CD4-positive, alpha-beta T cell treated with Interferon alpha-2 for 1 hour (primary cell): ENCODE measurements at places on chromosomes 5 and 9.

GRCh38 chr9:87643778-87644570 lies 81.9 kb upstream of the CTSL start:
- no peak for DNase-seq

DNA sequence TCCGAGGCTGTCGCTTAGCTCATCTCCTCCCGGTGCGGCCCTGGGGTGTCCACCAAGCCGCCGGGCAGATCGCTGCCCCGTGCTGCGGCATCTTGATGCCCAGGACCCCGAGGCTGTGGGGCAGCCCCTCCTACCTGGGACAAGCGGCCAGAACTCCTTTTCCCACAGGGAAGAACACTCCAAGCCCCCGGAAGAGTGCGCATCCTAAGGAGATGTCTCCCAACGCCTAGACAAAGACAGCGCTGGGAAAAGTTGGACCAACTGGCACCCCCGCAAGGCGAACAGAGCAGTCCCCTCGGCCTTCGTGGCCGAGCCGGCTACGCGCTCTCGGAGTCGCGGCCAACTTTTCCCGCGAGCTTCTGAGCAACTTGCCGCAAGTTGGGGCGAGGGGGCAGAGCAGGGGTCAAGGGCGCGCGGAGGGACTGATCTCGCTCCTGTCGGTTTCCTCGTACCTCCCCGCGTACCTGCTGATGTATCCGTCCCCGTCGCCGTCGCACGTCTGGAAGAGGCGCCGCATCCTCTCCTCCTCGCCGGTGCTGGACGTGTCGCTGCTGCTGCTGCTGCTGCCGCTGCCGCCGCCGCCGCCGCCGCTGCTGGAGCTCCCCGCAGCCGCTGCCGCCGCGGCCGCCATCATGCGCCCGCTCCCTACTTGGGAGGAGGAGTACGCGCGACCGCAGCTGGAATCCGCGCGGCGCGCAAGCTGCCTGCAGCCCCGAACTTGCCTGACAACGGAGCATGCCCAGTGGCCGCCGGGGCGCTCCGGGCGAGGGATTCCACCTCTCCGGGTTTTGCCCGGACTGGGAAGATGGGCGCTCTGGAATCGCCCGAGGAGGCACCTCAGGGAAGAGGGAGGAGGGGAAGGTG lies at the start of gene MCC:
Gene MCC (minus strand): TSS at position 673 of the 864 bp plus-strand sequence.
- DNase-seq, result no peak

- no peak for DNase-seq
These were observed 3.8 kb upstream of the IQGAP2 start for GRCh38 chr5:76399268-76399667.

DNA sequence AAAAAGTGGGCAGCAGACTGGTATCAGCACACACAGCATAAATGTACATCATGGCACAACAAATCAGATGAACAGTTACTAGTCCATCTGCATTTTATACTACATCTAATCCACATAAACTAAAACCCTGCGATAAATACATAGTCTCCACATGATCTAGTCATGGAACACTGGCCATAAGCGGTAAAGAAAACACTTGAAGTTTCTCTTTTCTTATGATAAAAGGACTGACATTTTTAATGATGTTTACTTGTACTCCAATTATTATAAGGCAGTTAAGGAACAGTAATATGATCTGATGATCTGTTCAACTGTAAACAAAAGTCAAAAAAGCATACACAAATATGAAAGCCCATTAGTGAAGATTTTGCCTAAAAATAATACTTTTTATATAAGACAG lies 112.5 kb downstream of the MPDZ start:
- DNase-seq, result no peak

GRCh38 chr9:113632776-113633590 lies 169.5 kb downstream of the RGS3 start:
- no peak for DNase-seq

- no peak for DNase-seq
These were observed 78.0 kb upstream of the IRX4 start for GRCh38 chr5:1960595-1961303.

DNA sequence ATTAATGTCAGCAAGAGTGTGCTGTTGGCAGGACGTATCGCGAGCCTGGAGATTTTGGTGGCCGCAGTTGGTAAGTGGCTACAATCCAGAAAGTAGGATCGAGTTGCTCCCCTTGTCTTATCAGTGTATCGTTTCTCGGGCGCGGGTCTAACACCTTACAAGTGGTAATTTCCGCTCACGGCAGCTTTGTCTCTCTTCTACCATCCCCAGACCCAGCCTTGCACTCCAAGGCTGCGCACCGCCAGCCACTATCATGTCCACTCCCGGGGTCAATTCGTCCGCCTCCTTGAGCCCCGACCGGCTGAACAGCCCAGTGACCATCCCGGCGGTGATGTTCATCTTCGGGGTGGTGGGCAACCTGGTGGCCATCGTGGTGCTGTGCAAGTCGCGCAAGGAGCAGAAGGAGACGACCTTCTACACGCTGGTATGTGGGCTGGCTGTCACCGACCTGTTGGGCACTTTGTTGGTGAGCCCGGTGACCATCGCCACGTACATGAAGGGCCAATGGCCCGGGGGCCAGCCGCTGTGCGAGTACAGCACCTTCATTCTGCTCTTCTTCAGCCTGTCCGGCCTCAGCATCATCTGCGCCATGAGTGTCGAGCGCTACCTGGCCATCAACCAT lies 1.1 kb downstream of the PTGER4 start:
- peak; percentile 64 for DNase-seq

GRCh38 chr5:176397736-176398420 lies 9.3 kb downstream of the HIGD2A start:
- DNase-seq, result no peak

GRCh38 chr5:2756211-2757152 lies 5.0 kb upstream of the IRX2 start:
- no peak for DNase-seq

DNA sequence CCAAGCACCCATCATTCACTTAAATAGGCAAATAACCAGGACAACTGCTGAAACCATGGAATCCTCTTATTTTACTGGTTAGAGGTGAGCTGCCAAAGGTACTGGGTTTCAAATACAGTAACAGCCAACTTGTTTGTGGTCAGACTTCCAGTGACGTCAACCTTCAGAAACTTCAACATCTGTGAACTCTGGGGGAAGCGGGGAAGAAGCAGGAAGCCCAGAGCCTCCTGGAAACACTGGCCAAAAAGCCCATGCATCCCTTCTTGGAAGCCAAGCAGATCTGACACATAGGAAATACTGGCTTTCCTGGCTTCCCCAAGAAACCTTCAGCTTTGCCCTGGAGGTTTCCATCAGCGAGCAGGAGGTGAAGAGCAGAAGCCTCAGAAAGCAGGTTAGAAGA lies 4.9 kb upstream of the FRRS1L start:
- no peak for DNase-seq

GRCh38 chr5:142178651-142179050 lies 70.1 kb downstream of the NDFIP1 start:
- DNase-seq, result no peak

DNA sequence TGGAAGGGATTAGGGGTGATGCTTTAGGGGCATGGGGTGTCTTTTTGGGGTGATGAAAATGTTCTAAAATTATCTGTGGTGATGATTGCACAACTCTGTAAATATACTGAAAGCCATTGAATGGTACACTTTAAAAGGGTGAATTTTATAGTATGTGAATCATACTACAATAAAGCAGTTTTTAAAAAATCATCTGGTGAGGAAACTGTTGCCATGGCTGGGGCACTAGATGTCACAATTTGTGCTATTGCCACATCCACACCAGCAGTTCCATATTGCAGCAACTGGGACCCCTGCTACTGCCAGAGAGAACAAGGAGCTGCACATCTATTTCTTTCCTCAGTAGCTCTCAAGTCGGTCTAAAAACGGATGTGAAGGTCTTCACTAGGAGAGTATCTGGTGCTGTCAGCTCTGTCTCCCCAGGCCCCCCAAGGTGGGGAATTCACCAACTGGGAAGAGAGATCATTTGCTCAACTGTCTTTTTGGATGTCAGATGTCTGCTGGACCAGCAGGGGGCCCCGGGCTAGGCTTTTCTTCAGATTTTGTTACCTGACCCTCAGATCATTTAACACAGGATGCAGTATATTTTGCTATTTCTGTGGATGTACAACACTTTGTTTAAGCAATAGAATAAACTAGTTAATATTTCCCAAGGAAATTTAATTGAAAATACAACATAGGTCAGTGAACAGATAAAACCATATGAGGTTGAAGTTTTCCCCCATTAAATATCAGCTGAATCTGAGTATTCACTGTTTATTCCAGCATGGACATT lies 13.2 kb downstream of the CMYA5 start:
- DNase-seq, result peak; percentile 34

DNA sequence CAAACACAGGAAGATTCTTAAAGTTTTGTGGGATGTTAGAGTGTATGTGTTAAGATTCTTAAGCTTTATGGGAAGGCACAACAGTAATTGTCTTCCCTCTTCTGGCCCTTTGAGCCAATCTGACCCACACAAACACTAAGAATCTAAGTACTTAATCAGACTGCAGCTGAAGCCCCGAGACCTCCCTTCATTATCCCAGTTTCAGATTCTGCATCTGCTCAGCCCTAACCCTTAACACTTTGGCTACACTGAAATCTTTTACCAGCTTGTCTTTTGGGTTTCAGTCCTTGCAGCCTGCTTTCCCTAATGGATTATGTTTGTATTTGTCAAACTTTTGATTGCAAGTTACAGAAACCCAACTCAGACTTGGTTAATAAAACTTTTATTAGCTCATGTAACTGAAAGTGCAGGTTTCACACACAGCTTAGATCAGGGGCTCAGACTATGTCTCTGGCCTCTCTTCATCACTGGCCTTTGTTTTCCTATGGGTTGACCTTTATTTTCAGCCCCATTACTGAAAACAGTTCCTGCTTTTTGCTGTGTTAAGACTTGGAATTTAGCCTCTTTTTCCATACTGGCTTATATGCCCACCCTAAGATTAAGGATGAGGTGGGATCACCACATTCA lies 71.5 kb downstream of the COX7C start:
- no peak for DNase-seq

DNA sequence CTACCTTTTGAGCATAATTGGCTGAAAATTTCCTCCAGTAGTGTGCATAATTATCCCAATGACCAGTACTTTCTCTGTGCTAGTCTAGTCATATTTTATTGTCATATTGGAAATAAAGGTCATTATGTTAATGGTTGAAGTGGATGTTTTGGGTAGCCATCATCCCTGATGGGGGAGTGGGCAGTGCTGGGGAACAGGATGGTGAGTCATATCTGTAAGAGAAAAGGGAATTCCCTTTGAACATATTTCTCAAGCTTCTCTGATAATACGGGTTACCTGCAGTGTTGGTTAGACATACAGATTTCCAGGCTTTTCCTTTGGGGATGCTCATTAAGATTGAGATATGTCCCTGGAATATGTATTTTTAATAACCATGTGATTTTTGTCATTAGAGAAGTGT lies 33.3 kb upstream of the SPATA31D4 start:
- DNase-seq, result no peak

DNA sequence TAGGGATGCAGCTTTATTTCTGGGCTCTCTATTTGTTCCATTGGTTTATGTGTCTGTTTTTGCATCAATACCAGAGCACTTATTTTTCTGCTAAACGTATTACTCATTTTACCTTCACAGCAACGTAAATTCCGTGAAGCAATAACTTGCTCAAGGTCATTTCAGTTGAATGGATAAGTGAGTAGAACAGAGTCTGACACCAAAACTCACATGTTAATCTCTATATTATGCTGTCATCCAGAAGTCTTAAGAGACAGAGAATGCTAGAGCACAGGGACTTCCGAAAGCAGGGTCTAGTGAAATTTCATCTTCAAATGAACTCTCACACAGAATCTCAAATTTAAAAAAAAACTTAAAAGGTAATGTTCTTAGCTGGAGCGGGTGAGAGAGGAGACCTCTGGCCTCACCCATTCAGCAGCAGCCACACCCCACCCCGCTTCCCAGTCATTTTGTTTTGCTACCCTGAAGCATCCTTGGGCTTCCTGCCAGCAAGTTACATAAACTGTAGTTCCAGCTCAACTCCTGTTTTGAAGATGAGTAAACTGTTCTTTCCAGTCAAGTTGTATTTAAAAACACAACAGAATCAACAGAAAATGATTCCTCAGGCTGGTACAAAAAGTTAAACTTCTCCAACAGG lies 69.3 kb downstream of the TRIM36 start:
- DNase-seq, result no peak

DNA sequence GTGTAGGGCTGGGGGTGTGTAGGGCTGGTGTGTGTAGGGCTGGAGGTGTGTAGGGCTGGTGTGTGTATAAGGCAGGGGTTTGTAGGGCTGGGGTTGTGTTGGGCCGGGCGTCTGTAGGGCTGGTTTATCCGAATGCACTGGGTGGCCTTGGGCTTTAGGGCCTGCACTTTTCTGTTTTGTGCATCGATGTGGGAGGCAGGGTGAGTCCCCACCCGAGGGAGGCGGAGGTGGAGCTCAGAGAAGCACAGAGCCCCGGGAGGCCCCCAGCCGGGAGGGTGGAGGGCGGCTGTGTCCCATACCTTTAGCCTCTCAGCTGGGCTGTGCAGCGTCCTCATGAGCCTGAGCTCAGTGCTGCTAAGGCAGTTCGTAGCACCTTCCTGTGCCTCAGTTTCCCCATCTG lies 13.5 kb downstream of the COL5A1 start:
- no peak for DNase-seq

- DNase-seq, result peak; percentile 17
These were observed 453 bp downstream of the CPEB4 start for GRCh38 chr5:173888473-173889131.

DNA sequence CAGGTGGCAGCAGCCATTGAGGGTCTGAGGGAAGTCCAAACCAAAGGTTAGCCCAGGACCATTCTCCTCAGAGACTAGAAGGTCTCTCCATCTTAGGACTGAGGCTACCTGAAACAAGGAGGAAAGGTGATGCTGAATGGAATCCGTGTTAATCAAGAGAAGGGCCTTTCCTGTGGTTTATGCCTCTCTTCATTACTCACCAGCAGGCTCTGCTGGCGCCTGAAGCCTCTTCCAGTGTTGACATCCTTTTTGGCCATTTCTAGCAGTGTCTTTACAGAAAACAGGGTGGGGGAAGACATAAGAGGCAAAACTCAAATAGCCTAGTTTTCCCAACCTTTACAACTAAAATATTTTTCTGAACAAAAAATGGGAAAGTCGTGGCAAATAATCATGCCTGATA lies 98.0 kb downstream of the ENC1 start:
- no peak for DNase-seq

GRCh38 chr9:27248702-27249101 lies 48.2 kb downstream of the EQTN start:
- no peak for DNase-seq

GRCh38 chr5:158822099-158822498 lies 277.6 kb downstream of the EBF1 start:
- DNase-seq, result no peak

- DNase-seq, result no peak
These were observed 109.6 kb downstream of the ATP10B start for GRCh38 chr5:160742446-160742845.

DNA sequence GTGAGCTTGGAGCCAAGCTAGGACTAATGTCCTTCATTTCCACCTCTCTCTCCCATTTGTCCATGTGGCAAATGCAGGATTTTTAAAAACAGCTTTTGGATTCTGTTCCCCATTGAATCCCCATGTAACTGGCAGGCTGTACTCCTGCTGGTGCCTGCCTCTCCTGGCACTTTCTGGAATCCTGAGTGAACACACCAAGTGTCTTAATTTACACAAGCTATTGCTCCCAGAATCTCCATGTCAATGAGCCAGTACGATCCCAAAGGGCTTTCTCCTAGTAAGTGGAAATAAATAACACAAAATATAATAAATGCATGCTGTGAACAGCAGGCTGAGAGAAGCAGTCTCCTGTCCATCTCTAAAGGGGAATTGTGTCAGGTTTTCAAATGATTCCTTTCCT lies 88.4 kb upstream of the WWC1 start:
- no peak for DNase-seq
